Amniotic stem cell (primary cell): ENCODE measurements at places on chromosomes 12 and 14.

- DNase-seq: no peak
These were observed 71.3 kb upstream of the GPATCH2L start for GRCh38 chr14:76080471-76080870.

GRCh38 chr12:109905301-109905700 lies 5.2 kb downstream of the TCHP start:
- no peak for DNase-seq

DNA sequence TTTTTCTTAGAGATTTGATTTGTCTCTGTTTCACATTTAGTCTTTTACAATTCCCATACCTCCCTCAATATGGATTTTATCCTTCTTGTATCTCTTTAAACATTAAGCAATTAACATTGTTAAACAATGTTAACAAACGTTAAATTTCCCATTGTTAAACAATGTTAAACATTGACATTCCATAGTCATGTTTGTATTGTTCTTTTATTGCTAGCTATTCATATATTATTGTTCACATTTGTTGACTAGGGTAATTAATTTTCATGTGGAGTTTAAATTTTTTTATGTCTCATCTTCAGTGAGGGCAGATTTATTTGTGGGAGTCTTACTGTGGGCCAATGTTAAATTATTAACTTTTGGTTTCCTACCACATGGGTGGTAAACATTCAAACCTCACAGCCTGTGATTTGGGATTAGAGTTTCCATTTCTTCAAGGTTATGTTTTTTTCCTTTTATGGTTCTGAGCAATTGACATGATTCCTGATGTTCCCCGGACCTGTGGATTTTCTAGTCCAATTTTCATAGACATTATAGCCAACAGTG lies 294.3 kb downstream of the ALG10B start:
- DNase-seq: no peak

DNA sequence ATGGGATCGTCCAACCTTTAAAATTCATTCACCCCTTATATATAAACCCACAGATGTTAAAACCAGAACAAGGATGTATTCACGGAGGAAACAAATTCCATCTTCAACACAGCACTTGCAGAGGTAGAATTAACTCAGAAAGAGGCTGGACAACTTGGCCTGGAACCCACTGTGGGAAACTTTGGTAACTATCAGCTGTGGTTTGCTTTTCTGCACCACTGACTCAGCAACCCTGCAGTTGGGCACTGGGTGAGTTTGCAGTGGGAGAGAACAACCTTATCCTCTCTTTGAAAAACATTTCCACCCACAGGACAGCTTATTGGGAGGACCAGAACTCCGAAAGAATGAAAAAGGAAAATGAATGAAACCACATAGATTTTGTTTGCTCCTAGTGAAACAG lies 66.3 kb downstream of the ZNF664 start:
- DNase-seq: peak; percentile 18

GRCh38 chr12:49220972-49221371 lies 32.1 kb upstream of the TUBA1A start:
- DNase-seq: no peak
